ENCODE measurements at places on chromosomes 7 and 10.

DNA sequence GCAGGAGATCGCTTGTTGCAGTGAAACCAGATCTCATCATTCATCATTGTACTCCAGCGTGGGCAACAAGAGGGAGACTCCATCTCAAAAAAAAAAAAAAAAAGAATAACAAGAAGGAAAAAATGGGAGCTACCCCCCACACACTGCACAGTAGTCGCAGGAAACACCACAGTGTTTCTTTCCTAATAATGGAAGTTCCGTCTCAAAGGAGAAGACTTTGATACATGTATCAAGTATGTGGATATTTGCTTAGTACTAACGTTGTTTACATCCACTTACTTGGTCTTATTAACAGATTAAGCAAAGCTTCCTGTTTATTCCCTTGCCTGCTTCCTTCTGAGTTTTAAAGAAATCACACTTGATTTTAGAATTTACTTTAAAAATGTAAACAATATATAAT is 22.2 kb downstream of the YAE1 start:
- no peak for DNase-seq

GRCh38 chr7:84663224-84663623 is 468.6 kb upstream of the SEMA3A start:
- DNase-seq, result no peak

DNA sequence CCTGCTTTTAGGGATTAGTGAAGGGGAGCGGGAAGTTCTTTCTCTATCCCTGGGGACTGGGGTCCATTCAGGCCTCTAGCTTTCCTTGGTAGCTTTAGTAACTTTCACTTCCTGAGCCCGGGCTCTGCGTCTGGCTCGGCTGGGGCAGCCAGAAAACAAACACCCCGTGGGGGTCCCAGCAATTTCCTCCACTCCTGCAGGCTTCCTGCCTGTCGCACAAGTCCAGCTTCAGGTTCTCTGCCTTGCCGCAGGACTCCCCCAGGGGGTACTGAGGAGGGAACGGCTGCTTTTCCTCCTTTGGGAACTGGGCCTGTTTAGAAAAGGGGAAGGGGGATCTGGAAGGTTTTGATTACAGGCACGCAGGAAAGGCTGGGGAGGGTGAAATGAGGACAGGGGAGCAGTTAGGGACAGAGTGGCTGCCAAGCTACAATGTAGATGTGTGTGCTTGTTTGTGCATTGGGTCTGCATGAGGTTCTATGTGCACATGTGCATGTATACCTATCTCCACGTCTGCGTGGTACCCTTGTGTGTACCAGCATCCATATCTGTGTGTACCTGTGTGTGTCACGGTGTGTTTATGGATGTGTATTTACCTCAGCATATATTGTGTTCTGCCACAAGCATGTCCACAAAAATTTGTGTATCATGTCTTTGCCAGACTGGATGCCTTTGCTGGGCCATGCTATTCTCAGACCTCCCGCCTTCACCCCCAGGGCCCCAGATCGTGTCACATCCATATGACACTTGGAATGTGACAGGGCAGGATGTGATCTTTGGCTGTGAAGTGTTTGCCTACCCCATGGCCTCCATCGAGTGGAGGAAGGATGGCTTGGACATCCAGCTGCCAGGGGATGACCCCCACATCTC is 2.0 kb downstream of the KAZALD1 start:
- no peak for DNase-seq

DNA sequence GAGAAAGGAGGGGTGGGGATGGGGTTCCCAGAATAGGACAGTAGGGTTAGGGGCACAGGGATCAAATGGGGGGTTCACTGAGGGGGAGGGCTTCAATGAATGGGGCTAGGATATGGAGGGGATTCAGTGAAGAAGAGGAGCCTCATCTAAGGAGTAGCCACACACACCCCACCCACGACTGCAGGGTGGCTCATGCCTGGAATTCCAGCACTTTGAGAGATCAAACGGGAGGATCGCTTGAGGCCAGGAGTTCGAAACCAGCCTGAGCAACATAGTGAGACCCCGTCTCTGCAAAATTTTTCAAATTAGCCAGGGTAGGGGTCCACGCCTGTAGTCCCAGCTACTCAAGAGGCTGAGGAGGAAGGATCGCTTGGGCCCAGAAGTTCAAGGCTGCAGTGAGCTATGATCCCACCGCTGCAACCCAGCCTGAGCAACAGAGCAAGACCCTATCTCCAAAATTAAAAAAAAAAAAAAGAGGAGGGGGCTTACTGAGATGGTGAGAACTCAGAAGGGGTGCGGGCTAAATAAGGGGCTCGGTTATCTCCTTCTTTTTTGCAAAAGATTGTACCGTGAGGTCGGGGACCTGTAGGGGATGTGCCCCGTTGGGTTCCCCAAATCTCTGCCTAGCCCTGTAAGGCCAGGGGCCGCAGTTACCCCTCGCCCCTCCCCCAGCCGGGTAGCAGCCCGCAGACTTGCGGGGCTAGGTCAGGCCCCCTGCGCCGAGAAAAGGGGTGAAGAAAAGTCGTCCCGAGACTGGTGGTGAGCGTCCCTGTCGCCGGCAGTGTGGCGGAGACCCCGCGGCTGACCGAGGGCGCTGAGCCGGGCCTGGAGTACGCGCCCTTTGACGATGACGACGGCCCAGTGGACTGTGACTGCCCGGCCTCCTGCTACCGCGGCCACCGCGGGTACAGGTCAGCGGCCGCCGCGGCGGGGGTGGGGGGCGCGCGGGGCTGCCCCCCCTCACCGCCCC is 43.1 kb upstream of the HSPB1 start:
- no peak for DNase-seq

GRCh38 chr7:151306860-151307259 is 34.8 kb upstream of the NUB1 start:
- DNase-seq, result no peak

GRCh38 chr10:17202506-17202905 is 1.0 kb upstream of the TRDMT1 start:
- no peak for DNase-seq

GRCh38 chr10:55793024-55793423 is 568.0 kb downstream of the ZWINT start:
- DNase-seq, result no peak

- DNase-seq, result no peak
These were observed 57.3 kb upstream of the ZEB1 start for GRCh38 chr10:31261511-31262311.

GRCh38 chr10:73850863-73851461 is 23.4 kb downstream of the CAMK2G start:
- DNase-seq, result no peak

DNA sequence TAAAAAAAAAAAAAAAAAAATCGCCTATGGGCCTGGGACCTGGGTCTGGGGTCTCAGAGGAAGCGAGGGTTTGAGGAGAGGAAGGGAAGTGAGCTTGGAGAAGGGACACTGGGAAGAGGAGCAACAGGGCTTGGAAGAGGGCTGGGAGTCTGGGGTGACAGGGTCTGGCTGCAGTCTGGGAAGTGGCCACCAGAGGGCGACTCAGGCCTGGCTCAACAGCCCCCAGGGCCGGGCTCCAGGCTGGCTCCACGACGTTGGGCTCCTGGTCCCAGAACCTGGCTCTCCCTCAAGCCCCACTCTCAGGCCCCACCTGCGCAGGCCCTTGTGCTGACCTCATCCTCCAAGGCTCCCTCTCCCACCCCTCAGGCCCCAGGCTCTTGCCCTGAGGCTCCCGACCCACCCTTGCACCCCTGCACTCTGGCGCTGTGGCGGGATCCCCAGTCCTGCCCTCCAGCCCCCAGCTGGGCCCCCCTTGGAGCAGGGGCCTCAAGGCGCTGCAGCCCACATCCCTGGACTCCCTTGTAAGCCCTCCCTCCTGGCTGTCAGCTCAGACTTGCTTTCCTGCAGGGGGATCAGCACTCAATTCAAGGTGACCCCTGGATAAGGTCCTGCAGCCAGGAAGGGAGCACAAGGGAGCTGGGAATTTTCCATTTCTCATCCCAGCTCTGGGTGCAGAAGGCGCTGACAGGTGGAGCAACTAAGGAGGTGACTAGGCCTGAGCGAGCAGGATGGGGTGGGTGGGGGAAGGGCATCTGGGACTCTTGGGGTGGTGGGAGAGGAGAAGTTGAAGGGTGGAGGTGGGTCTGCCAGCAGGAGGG is 5.4 kb upstream of the SPACDR start:
- peak; percentile 67 for DNase-seq

- no peak for DNase-seq
These were observed 117.9 kb upstream of the COL1A2 start for GRCh38 chr7:94276795-94277194.

GRCh38 chr10:32911285-32912016 is 46.6 kb downstream of the ITGB1 start:
- DNase-seq, result no peak

GRCh38 chr10:49634069-49634660 is 20.3 kb downstream of the CHAT start:
- DNase-seq, result no peak

DNA sequence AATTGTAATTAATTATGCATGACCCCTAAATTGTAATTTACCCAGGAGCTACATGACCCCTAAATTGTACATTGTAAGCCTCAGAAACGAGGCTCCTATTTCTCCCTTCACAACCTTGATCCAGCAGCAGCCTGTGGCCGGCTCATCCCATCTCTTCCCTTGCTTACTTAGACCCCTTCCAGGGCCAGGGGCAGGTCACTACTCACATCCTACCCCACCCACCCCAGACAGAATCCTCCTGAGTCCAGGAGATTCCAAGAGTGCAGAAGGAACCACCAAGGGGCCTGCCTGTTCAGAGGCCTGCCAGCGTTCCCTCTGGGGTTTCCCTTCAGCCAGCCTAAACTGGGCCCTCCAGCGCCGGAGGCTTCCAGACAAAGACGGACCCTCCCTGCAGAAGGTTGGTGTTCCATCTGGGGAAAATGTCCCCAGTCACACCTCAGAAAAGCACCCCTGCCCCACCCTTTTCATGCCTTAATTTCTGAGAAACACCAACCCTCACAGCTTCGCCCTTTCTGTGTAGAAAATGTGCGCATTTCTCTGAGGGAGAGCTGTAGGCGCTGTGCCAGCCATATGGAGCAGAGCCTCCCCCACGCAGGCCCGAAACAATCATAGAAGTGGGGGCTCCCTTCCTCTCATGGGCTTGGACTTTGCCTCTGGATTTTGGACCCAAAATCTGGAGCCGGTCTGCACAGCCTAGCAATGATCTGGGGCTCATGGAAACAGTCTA is 19.2 kb downstream of the LEP start:
- no peak for DNase-seq

DNA sequence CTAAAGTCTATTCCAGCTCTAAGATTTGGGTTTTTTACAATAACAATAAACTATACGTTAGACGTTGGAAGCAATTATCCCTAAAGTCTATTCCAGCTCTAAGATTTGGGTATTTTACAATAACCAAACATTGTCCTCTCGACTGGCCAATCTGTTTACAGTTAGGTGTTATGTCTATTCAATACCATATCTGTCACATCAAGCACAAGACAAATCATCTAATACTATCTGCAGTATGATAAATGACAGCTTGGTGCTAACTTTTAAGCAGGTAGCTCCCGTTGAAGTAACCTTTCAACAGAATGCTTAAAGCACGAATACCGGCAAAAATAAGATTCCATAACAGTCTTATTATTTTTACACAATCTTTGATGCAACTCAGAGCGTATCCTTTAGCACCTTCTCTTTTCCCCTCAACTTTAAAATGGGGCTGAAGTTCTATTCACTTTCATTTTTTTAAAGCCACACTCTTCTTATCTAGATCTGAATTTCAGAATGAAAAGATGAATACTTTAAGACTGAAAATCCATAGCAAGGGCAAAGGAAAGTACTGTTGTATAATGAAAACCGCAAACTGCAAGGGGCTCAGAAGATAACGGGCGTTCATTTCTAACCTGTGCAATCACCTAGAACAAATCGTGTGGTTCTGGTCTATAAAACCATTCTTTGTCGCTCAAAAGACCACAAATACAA is 925 bp downstream of the H2AZ2 start:
- DNase-seq, result no peak

DNA sequence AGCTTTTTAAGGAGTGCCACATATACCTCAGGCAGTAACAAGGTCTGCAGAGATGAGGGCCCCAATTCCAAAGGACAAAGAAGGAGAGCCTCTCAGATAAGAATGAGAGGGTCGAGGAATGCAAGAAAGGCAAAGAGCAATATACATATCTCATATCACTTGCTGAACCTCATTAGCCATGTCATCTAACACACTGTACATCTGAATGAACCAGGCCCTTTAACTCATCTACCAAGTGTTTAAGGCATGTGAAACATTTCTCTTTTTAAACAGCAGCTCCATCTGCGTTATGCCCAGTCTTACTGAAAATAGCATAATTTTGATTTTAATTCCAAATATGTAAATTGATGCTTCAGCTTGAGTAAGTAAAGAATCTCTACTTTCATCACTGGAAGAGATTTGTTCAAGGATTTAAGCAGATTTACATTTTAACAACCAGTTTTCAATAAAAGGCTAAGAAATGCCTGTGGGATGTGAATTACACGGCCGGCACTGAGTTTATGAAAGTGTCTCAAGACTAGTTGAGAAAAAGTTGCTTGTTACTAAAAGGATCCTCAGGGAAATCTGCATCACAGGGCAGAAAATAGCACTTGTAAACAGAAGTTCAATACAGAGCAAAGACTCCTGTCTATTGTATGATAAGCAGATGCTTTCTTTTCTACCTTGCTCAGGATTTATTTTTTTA is 123.8 kb upstream of the SLC26A5 start:
- no peak for DNase-seq

- peak; percentile 30 for DNase-seq
These were observed 86.2 kb upstream of the ANLN start for GRCh38 chr7:36303202-36304098.

All from NCI-H1436 (cell line).